Muscle of leg (tissue), 16 donors: ENCODE measurements at places on chromosomes 2 and 18. TPM values are rescaled to one million over a fixed set of nuclear protein-coding genes. Genes with fewer than 3 reads are reported as not detected.

GRCh38 chr18:36539674-36540231 is 242.2 kb downstream of the FHOD3 start:
- H3K27ac ChIP-seq, result no peak overlapping the region
- no peaks in the 10 kb centered on the region for H3K36me3 ChIP-seq
- H3K27me3 ChIP-seq, result no peaks in the 10 kb centered on the region
- H3K4me1 ChIP-seq, result peaks cover 2% of the 10 kb centered on the region
- H3K4me3 ChIP-seq, result no peak overlapping the region

DNA sequence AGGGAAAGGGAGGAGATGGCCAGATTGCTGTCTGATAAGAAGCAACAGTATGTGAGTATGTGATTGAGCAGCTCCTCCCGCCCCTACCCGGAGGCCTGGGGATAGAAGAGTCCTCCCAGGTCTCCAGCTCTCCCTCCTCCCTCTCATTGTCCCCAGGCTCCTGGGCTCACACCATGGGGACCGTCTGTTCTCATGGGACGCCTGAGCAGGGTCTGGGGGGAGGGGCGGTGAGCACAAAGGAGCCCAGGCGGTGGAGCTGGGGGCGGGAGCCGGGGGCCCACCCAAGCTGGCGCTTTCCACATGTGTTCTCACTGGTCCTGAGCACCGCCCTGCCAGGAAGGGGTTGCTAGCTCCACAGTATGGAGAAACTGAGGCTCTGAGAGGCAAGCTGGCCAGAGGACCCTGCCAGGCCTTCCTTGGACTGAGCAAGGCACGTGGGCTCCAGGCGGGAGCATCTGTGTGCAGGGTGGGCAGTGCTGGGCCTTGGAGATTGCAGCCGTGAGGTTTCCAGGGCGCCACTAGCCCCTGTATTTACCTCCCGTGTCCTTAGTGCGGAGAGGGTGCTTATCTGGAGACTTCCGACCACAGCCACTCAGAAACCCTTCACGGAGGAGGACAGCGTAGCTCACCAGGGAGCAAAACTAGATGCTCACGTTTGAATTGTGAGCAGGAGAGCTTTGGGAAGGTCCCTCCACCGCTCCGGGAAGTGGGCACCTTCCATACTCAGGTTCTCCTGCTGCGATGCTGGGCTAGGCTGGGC is 37.4 kb downstream of the PDIA6 start:
- no peak for DNase-seq
- H3K27ac ChIP-seq, result peak overlapping the region; percentile 69
- peaks cover 23% of the 10 kb centered on the region for H3K36me3 ChIP-seq
- peaks cover 27% of the 10 kb centered on the region for H3K4me1 ChIP-seq

DNA sequence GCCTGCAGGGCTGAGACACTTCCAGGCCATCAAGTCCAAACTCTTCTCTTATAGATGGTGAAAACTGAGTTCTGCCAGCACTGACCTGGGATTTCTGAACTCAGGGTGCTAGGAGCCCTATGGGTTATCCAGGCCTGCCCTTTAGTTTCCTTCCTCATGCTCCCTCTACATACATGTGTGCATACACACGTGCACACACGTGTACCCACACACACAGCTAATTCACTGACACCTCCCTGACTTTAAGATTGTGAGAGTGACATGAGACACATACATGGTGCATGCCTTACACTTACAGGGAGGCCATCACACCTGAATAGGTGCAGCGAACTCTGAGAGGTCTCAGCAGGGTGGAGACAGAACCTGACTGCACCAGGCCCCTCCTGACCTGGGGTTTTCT is 267.4 kb downstream of the CYP26B1 start:
- H3K4me1 ChIP-seq, result peaks cover 41% of the 10 kb centered on the region
- no peak for DNase-seq
- H3K36me3 ChIP-seq, result no peaks in the 10 kb centered on the region
- H3K27ac ChIP-seq, result no peak overlapping the region
- H3K27me3 ChIP-seq, result peaks cover 1% of the 10 kb centered on the region

Gene GCG
- polyA plus RNA-seq, result 49.1 TPM

GRCh38 chr2:6881046-6881445 is 3.5 kb downstream of the RSAD2 start:
- H3K27ac ChIP-seq, result no peak overlapping the region
- DNase-seq, result no peak
- no peaks in the 10 kb centered on the region for H3K27me3 ChIP-seq
- H3K4me3 ChIP-seq, result no peak overlapping the region
- H3K4me1 ChIP-seq, result peaks cover 27% of the 10 kb centered on the region
- H3K36me3 ChIP-seq, result no peaks in the 10 kb centered on the region

Gene CNGA3
- polyA plus RNA-seq, result 0.47 TPM

GRCh38 chr2:14642499-14642898 is 10.0 kb downstream of the LRATD1 start:
- no peak overlapping the region for H3K27ac ChIP-seq
- DNase-seq, result no peak
- no peak overlapping the region for H3K4me3 ChIP-seq
- no peaks in the 10 kb centered on the region for H3K27me3 ChIP-seq
- peaks cover 2% of the 10 kb centered on the region for H3K4me1 ChIP-seq
- no peaks in the 10 kb centered on the region for H3K36me3 ChIP-seq

Gene CABYR
- polyA plus RNA-seq, result 3.9 TPM

Gene HOXD4
- 3.9 TPM for polyA plus RNA-seq

Gene POTEI
- 0.04 TPM for polyA plus RNA-seq

GRCh38 chr2:126720638-126721037 is 64.7 kb downstream of the GYPC start:
- peaks cover 46% of the 10 kb centered on the region for H3K4me1 ChIP-seq
- H3K36me3 ChIP-seq, result no peaks in the 10 kb centered on the region
- H3K27ac ChIP-seq, result peak overlapping the region; percentile 51
- DNase-seq, result no peak

- no peak overlapping the region for H3K4me3 ChIP-seq
- H3K36me3 ChIP-seq, result no peaks in the 10 kb centered on the region
- H3K27ac ChIP-seq, result no peak overlapping the region
- no peak for DNase-seq
- no peaks in the 10 kb centered on the region for H3K27me3 ChIP-seq
These were observed 173.9 kb upstream of the ARL4C start for GRCh38 chr2:234670806-234671205.

Gene LIPG
- polyA plus RNA-seq, result 8.6 TPM

Gene SLC4A5
- 1.6 TPM for polyA plus RNA-seq

Gene EHD3
- polyA plus RNA-seq, result 4.0 TPM

Gene FBXO15
- polyA plus RNA-seq, result 0.64 TPM

DNA sequence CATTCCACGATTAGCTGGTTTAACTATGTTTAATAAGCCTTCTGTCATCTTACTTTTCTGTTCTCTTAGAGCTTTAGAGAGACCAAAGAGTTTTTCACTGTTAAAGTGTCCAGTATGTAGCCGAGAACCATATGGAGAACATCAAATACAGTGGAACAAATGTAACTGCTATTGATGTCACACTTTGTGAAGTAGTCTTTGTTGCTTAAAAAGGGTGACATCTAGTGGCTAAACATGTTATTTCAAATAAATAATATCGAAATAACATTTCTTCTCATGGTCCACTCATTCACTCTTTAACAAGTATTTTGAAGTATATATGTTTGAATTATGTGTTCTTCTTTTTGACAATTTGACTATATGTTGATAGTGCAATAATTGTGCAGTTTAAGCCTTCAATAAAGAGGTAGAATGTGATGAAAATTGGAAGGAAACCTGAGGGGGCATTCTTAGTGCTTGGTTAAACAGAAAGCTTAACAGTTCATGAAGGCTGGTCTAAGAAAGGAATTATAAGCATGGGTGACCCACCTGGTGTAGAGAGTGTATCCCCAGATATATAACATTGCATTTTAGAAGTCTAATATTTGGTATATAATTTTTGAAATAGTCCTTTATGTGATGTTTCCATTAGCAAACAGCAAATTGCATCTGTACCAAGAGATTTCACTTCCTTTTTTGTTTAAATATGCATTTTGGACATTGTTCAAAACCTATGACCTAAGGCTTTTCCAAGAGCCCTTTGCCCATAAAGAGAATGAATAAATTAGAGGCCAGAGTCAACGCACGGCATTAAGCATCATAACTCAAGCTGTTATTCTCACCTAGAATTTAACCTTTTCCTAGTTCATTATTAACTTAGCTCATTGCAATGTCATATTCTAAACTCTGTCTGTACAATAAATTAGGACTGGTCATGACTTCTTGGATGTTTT is 112.1 kb downstream of the KYNU start:
- H3K27me3 ChIP-seq, result no peaks in the 10 kb centered on the region
- H3K4me3 ChIP-seq, result no peak overlapping the region
- H3K27ac ChIP-seq, result no peak overlapping the region
- DNase-seq, result peak; percentile 73
- no peaks in the 10 kb centered on the region for H3K4me1 ChIP-seq
- H3K36me3 ChIP-seq, result no peaks in the 10 kb centered on the region

- no peak overlapping the region for H3K27ac ChIP-seq
- H3K36me3 ChIP-seq, result no peaks in the 10 kb centered on the region
- H3K4me3 ChIP-seq, result no peak overlapping the region
- H3K4me1 ChIP-seq, result no peaks in the 10 kb centered on the region
- no peaks in the 10 kb centered on the region for H3K27me3 ChIP-seq
- DNase-seq, result no peak
These were observed 69.3 kb upstream of the FN1 start for GRCh38 chr2:215505044-215505786.

DNA sequence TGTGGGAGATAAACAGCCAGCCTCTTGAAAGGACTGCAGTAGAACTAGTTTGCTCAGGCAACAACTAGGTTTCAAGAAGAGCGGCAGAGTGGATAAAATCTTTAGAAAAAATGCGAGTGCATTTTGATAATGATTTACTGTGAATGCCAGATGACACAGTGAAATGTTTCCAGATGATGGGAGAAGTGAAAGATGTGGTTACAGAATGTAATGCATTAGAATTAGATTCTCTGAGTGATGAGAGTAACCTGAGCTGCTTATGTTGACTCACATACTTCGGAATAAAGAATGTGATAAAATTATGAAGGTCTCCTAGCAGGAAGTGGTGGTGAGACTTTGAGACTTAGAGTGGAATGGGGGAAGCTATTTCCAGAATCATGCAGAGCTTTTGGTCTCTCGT is 184.3 kb downstream of the GULP1 start:
- no peaks in the 10 kb centered on the region for H3K27me3 ChIP-seq
- no peak overlapping the region for H3K4me3 ChIP-seq
- H3K4me1 ChIP-seq, result no peaks in the 10 kb centered on the region
- no peak for DNase-seq
- H3K27ac ChIP-seq, result no peak overlapping the region

Gene NETO1
- not detected for polyA plus RNA-seq

GRCh38 chr2:103860016-103860415 is 993.9 kb upstream of the POU3F3 start:
- no peaks in the 10 kb centered on the region for H3K4me1 ChIP-seq
- no peaks in the 10 kb centered on the region for H3K36me3 ChIP-seq
- H3K27ac ChIP-seq, result no peak overlapping the region
- DNase-seq, result no peak

DNA sequence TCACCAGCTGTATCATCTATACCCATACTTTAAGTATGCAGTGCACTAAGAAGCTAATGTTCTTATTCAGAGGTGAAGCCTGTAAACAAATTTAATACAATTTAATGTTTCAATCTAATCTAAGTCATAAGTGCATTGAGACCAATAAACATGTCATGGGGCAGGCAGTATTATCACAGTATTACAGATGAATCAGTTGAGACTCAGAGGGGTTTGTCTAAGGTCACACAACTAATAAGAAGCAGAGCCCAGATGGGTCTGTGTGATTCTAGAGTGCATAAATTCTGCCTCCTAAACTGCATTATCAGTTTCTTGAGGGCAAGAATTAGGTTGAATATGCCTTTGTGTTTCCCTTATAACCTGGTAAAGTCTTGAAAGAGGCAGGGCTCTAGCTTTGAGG is 140.9 kb upstream of the RNF152 start:
- H3K4me3 ChIP-seq, result no peak overlapping the region
- no peaks in the 10 kb centered on the region for H3K27me3 ChIP-seq
- H3K4me1 ChIP-seq, result no peaks in the 10 kb centered on the region
- no peak overlapping the region for H3K27ac ChIP-seq
- no peak for DNase-seq

Gene RNF144A
- polyA plus RNA-seq, result 21.5 TPM

- H3K27ac ChIP-seq, result no peak overlapping the region
- H3K36me3 ChIP-seq, result no peaks in the 10 kb centered on the region
- peaks cover 19% of the 10 kb centered on the region for H3K4me1 ChIP-seq
These were observed 66.7 kb upstream of the RMDN2 start for GRCh38 chr2:37858400-37858711.

Gene HOXD8
- 15.3 TPM for polyA plus RNA-seq

GRCh38 chr2:134712736-134713135 is 6.1 kb downstream of the TMEM163 start:
- peaks cover 3% of the 10 kb centered on the region for H3K4me1 ChIP-seq
- no peak for DNase-seq
- no peak overlapping the region for H3K4me3 ChIP-seq

DNA sequence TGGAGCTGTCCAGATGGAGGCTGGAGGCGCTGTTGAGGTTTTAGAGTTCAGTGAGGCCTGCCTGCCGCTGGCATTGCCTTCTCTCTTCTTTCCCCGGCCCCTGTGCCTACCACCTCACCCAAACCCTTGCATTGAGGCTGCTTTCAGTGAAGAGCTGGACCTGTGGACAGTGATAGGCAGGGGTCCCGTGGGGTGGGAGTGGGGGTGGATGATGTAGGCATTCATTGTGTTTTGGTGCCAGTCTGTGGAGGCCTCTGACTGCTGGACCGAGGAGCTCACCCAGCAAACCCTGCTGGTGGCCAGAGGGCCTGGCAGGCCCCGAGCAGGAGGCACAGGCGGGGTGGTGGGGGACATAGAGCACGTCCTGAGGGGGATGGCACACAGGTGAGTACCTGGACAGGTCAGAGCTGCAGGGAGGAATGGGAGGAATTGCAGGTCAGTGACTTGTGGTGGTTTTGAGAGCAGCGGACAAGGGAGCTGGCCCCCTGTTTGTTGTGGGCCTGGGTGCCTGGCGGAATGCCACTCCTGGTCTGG is 35.6 kb downstream of the NGEF start:
- H3K4me1 ChIP-seq, result peaks cover 10% of the 10 kb centered on the region
- no peaks in the 10 kb centered on the region for H3K27me3 ChIP-seq
- no peak overlapping the region for H3K27ac ChIP-seq
- H3K36me3 ChIP-seq, result no peaks in the 10 kb centered on the region

Gene UGT1A4
- not detected for polyA plus RNA-seq

Gene PNKD
- 53.9 TPM for polyA plus RNA-seq

DNA sequence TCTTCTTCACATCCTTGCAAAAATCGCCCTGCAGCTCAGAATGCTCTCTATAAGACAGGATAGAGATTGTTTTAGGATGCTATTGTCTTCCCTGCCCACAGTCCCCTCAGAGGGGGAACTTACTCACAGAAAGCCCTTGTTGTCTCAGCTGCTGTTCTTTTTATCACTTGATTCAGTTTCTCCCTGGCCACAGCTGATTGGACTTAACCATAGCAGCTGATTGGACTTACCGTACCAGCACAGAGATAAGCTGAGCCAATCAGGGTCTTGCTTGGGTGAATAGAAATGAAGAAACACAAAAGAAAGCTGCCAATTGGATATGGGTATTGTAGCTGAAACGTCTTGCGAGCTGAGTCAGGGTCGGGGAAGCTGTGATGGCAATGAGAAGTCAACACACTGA is 194.2 kb upstream of the MEX3C start:
- no peak overlapping the region for H3K4me3 ChIP-seq
- no peaks in the 10 kb centered on the region for H3K36me3 ChIP-seq
- H3K27ac ChIP-seq, result no peak overlapping the region

- DNase-seq, result peak; percentile 32
- no peaks in the 10 kb centered on the region for H3K27me3 ChIP-seq
These were observed 43.8 kb downstream of the ARL6IP6 start for GRCh38 chr2:152762202-152762601.
